Fibroblast of upper back skin (primary cell): ENCODE measurements at places on chromosomes 6 and 20.

DNA sequence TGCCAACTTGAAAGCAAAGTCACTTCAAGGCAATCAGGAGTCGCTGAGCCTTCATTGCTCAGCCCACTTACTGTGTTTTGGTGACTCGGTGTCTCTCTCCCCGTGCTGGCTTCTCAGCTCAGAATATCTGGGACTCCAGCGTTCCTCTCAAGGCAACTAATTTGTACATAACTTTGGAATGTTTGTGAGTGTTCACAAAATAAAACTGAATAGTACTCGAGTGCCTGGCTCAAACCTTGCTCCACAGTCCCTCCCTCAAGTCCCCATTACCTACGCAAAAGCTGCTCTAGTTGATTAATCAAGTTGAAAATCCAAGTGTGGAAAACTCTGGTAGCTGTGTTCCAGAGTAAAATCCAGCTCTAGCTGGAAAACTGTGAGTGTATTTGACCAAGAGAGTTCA, 8.6 kb downstream of the IPCEF1 start:
- DNase-seq = no peak

- DNase-seq = no peak
Measured at GRCh38 chr20:61738601-61739069, 327.0 kb downstream of the TAF4 start.

GRCh38 chr20:12276011-12276673, 358.4 kb downstream of the BTBD3 start:
- DNase-seq = no peak

GRCh38 chr6:37057678-37058077, 52.2 kb downstream of the FGD2 start:
- no peak for DNase-seq

DNA sequence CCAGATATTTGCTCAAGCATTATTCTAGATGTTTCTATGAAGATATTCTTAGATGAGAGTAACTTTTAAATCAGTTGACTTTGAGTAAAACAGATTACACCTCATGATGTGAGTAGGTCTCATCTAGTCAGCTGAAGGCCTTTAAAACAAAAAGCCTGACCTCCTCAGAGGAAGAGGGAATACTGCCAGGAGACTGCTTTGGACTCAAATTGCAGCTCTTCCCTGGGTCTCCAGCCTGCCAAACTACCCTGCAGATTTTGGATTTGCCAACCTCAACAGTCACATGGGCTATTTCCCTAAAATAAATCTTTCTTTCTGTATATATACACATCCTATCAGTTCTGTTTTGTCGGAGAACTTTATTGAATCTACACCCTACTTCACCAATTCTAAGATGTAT, 182.5 kb upstream of the TENT5A start:
- peak; percentile 28 for DNase-seq

DNA sequence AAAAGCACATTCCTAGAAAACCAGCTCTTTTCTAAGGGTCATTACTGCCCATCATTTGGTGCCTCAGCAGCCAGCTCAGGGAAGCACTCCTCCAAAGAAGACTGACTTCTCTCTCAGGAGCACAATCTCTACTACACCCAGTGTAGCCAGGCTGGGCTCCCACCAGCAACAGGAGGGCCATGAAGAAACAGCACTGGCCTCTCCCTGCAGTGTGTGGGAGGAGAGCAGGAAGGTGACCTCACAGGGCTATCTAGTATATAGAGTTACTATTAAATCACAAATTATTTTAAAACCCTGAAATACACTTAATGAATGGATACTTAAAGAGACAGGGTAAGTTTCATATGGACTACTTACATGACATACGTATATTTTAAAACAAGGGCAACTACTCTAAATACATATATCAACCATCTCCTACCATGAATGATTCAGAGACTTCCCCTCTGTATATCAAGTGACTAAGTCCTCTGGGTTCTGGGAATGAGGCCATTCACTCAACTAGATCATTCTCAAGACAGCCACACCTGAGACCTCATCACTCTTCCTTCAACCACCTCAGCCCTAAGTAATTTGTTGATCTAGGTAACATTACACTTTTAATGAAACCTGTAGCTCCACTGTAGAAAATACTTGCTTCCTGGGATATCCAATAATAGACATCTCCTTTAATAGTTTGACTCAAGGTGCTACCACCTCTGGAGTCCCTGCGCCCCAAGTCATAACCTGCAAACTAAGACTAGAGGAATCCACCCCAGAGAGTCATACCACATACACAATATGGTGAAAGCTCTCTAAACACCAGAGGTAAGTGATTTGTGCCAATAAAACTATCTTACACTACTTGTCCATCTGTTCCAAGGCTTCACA, 25.2 kb downstream of the TBX18 start:
- DNase-seq = no peak

DNA sequence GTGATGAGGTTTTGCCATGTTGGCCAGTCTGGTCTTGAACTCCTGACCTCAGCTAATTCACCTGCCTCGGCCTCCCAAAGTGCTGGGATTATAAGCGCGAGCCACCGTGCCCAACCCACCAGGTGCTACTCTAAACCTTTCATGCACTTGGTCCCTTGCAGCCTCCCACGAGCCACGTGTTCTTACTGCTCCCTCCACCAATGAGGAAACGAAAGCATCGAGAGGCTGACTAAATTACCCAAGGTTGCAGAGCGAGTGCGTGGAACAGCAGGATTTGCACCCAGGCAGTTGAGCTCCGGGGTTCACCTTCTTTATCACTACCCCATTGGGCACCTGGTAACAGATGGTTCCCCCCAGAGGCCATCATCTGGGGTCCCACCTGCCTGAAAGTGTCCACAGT, 208.3 kb downstream of the LY86 start:
- no peak for DNase-seq

GRCh38 chr6:19998541-19998940, 161.4 kb downstream of the ID4 start:
- DNase-seq = no peak

DNA sequence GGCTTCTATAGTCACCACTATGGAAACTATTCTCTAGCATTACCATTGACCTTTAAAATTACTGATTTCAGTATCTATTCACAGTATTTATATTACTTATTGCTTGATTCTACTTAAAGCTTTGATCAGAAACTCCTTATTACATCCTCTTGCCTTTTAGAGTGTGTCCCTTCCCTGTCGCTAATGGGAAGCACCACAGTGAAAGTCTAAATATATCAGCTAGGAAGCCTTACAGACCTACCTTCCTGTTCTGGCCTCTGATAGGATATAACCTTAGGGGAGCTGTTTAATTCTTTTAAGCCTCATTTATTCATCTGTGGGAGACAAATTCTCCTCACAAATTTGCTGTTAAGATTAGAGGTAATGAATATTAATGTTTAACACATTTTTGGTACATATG, 122.7 kb downstream of the ADGRB3 start:
- DNase-seq = no peak

DNA sequence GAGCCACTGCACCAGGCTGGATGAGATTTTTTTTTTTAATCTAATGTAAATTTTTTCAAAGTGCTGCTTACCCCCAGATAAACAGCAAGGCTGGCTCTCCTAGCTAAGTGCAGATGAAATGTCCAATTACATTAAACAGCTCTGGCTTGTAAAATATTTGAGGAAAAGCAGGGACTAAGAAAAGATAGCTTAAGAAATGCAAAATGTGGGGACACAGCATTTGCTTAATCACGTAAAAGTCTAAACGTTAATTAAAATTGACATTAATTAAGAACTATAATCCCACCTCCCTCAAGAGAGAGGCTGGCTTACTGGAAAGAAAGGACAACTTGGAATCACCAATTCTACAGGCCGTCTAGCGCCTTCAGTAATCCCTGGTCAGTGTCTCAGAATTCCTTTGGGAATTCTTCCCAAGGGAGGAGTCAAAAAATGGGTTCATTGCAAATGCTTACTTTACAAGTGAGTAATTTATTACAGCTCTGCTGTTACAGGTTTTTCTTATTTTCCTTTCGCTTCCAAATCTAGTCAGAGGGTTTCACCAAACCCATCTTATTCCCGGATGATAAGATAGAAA, 13.6 kb upstream of the MARCKS start:
- peak; percentile 41 for DNase-seq

DNA sequence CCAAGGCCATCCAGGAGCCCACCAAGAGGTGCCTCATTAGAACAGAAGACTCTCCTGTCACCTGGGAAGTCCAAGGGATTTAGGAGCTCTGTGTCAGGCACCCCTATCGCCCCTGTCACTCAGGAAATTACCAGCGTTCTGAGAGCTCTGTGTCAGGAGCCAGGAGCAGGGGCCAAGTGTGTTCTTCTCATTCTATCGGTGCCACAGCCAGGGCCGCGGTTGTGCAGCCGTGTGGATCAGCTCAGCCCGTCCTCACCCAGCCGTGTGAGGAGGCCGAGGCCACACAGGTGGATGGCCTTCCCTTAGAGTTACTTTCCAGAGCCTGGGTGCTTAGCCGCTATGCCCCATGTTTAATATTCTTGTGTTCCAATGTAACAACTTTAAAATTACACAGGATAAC, 9.8 kb downstream of the MTG2 start:
- no peak for DNase-seq

DNA sequence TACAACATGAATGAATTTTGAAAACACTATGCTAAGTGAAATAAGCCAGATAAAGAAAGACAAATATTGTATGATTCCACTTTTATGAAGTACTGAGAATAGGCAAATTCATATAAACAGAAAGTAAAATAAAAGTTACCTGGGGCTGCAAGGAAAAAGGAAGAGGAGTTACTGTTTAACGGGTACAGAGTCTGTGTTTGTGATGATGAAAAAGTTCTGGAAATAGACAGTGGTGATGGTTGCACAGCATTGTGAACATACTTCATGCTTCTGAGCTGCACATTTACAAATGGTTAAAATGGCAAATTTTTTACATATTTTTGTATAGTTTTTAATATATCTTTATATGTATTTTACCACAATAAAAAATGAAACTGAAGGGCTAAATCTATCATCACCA, 29.4 kb downstream of the EPB41L2 start:
- DNase-seq = no peak

- no peak for DNase-seq
Measured at GRCh38 chr20:59013031-59013951, 5.9 kb upstream of the TUBB1 start.

DNA sequence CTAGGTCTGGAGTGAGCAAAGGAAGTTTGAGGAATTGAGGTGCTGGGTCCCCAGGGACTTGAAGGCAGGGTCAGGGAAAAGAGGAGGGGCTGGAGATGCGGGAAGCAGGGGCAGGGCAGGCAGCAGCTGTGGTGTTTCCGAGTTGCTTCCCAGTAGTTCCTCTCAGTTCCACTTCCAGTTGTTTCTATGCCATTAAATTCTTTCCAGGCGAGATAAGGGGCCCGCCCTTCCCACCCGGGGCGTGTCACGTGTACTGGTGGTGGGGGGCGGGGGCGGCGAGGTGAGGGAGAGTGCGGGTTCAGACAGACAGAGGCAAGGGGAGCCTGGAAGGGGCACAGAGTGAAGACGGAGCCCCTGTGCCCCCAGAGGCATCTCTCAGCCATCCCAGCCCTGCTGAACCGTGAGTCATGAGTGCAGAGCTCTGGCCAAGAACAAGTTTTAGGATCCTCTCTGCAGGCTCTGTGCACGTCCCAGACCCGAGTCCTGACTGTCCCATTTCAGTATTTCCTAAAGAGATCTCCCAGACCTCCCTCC, 977 bp downstream of the TNXB start:
- DNase-seq = no peak

DNA sequence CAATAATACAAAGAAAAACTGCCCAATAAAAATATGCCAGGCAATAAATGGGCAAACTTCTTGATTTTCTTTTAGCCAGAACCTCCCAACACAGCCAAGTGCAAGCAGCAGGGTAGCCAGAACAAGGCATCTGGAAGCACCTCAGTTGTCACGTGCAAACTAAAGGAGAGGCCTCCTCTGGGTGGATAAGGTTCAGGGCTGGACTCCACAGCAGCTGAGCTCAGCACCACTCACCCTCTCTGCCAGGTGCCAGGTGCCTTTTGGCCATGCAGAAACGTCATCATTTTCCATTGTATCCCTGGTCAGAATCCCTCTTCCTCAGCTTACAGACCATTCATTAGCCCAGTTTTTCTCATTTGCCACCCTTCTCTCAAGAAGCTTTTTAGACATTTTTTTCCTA, 52.7 kb downstream of the SOD2 start:
- no peak for DNase-seq

DNA sequence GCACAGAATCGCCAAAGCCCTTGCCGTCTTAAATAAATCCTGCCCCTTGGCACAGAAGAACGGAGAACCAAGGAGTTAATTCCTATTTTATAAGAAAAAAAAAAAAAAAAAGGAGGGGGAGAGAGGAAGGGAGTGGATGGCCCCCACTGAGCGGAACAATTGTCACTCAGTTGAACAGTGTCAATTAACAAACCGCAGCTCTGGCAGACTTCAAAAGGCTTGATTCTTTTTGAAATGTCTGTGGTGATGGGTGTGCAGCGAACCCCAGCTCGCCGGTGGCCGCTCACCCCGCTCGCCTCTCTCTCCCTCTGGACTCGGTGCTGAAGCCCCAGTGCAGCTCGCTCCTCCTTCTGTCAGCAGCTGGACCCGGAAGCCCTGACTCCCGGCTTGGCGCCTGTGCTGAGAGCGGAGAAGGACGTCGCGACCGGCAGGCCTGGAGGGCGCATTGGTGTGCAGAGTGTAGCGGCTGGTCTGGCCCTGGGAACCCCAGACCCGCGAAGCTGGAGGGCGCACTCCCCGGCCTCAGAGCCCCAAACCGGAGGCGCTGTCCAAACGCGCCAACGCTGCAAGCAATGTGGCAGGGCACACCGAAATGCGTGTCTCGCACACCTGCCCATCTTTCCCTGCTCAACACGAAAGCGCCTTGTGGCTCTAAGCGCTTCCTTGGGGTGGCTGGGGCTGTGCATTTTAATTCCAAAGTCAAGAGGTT, 3.4 kb downstream of the LINC00237 start:
- DNase-seq = no peak

- DNase-seq = peak; percentile 34
Measured at GRCh38 chr20:23397961-23398360, 23.3 kb downstream of the NAPB start.

DNA sequence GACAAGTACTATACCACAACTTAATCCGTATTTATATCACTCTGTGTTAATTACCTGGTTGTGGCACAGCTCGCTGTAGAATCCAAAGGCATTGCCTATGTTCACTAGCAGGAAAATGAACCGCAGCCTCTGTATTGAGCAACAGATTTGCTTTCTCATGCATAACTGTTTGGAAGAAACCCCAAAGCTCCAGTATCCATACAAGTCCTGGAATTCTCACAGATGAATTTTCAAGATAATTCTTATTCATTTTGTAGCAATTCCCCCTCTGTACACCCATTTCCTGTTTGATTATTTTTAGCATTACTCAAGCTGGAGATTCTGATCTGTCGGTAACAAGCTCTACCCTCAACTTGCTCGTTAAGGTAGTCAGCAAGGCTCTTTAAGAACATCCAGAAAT, 63.5 kb downstream of the STMND1 start:
- DNase-seq = peak; percentile 66

GRCh38 chr6:13248584-13248985, 79.8 kb downstream of the TBC1D7 start:
- no peak for DNase-seq

DNA sequence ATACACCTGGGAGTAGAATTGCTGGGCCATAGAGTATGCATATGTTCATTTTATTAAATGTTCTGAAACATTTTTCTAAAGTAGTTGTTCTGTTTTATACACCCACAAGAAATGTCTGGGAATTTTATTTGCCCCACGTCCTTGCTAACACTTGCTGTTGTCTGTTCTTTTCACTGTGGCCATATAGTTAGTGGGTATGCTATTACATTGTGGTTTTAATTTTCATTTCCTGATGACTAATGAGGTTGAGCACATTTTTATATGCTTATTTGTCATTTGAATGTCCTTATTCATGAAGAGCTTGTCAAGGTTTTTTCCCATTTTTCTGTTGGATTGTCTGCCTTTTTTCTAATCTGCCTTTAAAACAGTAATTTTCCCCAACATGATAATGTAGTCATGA, 41.5 kb upstream of the TGM3 start:
- no peak for DNase-seq

- DNase-seq = peak; percentile 76
Measured at GRCh38 chr6:166580076-166581050, 6.1 kb downstream of the RAMACL start.
